ENCODE measurements at places on chromosomes 6 and 20.

DNA sequence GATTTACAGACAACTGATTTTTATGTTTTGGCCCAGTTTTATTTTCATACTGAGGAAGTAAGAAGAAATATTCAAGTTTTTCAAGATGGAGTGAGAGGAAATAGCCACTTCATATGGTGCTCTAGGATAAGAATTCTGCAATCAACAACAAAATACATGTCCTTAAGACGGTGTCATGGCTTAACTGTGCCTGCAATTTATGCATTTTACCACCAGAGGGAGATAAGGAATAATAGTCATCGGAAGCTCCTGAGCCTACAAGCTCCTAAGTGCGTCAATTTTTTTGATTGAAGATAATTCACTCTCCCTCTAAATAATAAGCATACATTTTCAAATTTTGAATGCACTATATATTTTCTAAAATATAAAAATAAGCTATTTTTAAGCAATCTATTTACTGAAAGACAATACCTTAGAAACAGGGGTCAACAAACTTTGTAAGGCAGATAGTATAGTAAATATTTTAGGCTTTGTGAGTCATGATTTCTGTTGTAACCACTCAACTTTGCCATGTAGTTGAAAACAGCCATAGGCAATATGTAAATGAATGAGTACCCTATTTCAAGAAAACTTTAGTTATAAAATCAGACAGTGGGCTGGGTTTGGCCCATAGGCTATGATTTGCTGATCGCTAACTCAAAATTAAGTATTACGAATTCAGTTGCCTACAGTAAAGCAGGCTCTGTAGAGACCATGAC is 230.9 kb upstream of the DTNBP1 start:
- DNase-seq: peak; percentile 25

GRCh38 chr20:37803438-37804307 is 99.3 kb upstream of the VSTM2L start:
- DNase-seq: no peak

DNA sequence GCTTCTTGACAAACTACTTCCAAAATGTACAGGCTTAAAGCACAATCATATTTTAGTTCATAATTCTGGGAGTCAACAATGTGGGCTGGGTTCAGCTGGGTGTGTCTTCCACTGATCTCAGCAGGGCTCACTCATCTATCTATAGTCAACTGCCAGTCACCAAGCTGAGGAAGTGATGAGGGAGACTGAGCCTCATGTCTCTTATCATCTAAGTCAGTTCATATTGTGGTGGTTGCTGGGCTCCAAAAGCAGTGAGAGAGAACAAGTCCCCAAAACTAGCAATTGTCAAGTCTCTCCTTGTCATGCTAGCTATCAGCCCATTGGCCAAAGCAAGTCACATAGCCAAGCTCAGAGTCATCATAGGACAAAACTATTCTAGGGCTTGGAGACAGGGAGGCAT is 465.9 kb upstream of the ARID1B start:
- DNase-seq: no peak

DNA sequence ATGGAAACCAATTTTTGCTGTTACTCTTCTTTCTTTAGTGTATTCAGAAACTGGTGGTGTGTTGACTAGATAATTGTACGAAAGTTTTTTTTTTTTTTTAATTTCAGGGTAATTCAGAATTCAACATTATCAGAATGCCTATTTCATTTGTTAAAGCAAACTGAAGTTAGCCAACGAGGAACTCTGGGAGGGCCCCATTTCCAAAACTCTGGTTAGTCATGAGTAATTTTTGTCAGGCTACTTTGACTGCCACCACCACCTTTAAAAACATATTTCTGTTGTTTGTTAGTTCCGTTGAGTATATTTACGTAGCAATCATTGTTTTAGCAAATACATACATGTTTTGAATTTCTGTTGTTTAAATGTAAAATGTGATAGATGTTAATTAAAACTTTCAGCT is 763 bp downstream of the ZKSCAN8 start:
- peak; percentile 55 for DNase-seq

DNA sequence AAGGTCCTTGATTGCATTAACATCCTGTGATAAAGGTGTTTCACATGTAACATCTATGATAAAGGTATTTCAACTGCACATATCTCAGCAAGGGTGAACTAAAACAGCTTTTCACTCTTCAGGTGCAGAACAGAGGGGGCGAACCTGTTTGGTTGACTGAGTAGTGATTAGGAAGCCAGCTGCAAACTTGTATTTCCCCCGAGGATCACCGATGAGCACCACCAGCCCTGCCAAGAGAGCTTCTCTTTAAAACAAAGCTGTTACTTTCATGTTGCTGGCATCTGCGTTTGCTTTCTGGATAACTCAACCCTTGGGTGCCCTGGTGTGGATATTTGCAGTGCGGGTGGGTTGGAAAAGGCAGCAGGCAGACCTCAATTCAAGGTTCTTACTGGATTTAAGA is 39.6 kb downstream of the JAG1 start:
- DNase-seq: no peak

- DNase-seq: no peak
Measured at GRCh38 chr6:26254724-26255123, 110.3 kb upstream of the BTN3A2 start.

GRCh38 chr6:125717120-125717731 is 32.2 kb upstream of the HEY2 start:
- no peak for DNase-seq

DNA sequence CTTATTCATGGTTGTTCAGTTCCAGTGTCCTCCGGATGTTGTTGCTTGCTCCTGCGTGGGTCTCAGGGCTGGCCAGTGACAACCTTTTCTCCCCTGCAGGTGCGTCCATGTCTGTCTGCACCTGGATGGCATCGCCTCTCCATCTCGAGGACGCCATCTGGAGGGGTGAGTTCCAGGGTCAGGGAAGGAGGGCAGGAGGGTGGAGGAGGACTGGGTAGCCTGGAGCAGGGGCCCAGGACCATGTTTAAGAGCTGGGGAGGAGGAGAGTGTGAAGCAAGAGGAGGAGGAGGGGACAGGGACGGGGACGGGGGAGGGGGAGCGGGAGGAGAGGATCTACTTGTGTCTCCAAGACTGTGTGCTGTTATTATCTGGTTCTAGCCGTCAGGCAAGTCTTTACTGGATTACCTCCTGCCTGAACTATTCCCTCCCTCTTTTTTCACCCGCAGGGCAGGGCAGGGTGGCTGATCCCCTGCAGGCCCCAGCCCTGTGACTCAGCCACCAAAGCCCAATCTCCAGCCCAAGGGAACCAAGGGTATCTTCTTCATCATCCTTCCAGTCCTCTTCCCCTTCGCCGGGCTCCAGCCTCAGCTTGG is 32.2 kb upstream of the TULP1 start:
- DNase-seq: no peak

DNA sequence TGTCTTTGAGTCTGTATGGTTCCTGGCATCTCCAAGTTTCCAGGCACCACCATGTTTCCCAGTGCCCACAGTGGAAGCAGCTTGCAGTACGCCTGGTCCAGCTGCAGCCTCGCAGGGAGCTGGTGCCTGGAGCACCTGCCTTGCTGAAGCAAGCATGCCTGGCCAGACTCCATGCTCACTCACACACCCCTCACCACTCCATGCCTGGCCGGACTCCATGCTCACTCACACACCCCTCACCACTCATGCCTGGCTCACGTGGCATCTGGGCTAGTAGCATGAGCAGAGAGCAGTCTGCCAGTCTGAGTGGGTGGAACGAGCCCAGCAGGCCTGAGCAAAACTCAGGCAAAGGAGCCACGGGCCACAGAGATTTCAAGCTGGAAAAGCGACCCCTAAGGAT is 214.3 kb downstream of the TFAP2C start:
- no peak for DNase-seq

DNA sequence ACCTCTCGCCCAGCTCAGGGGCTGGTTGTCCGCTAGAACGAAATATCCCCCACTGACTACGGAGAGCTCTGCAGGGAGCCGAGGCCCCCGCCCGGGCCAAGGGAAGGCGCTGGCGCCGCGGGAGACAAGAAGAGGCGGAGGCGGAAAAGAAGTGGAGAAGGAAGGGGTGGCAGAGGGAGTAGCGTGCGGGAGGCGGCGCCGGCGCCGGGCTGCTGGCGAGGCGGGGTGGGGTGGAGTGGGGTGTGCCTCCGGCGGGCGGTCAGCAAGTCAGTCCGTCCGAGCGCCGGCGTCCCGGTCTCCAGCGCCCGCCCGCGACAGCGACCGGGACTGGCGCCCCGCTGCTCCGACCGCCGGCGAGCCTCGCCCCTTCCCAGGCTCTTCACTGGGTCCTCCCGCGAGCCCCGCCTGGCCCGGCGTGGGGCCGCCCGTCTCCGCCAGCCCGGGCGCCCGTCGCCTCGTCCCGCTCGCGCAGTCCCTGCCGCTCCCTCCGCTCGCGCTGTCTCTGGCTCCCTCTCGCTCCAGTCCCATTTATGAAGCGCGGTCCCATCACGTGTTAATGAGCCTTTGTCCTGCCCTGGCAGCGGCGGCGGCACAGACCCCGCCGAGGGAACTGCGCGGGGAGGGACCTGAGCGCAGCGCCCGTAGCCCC is at the start of gene CNR1:
TSS of gene CNR1 (minus strand) at position 504 of the 649 bp plus-strand sequence. CDS start 21,073 bp downstream, outside the sequence.
- no peak for DNase-seq

DNA sequence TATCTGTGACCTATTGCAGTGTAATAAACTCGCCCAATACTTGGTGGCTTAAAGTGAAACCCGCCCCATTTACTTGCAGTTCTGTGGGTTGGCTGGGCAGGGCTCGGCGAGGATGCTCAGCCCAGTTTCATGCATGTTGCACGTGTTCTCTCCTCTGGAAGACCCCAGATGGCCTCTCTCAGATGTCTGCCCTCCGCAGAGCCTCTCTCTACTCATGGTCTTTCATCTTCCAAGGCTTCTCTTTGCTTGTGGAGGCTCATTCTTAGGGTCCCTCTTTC is 251.4 kb downstream of the SOD2 start:
- no peak for DNase-seq

GRCh38 chr20:31606804-31607639 is 1.9 kb downstream of the ID1 start:
- DNase-seq: no peak

DNA sequence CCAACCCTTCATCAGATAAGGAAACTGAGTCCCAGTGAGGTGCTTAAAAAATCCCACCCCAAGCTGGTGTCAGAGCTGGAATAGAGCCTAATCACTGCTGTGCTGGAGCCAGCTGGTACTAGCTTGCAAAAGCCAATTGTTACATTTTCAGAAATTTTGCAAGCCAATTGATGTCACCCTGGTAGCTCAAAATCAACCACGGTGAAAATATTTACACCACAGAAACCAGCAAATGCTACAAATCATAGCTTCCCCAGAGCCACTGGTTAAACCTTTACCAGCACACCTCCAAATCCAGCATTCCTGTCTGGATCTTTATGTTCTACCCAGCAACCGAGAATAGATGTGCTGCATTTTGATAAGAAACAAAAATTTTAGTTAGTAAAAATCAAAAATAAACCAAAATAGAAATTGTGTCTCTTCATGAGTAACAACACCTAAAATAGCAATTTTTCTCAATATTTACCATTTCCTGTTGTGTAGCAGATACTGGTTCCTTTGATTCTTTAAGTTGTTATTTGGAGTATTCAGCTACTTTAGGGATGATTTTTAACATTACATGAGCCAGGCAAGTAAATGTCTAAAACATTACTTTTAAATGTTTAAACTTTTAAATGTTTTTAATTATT is 7.2 kb upstream of the LCA5 start:
- DNase-seq: no peak

DNA sequence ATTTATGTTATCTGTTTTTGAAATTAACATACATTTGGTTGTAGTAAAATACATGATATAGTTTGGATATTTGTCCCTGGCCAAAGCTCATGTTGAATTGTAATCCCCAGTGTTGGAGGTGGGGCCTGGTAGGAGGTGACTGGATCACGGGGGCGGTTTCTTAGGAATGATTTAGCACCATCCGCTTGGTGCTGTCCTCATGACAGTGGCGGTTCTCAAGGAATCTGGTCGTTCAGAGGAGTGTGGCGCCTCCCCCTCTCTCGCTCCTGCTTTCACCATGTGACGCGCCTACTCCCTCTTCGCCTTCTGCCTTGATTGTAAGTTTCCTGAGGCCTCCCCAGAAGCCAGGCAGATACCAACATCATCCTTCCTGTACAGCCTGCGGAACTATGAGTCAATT is 29.0 kb downstream of the CTCFL start:
- DNase-seq: no peak

- no peak for DNase-seq
Measured at GRCh38 chr6:18513253-18513798, 126.2 kb downstream of the RNF144B start.

GRCh38 chr6:63565727-63566596 is 6.3 kb upstream of the LOC128125822 start:
- no peak for DNase-seq

DNA sequence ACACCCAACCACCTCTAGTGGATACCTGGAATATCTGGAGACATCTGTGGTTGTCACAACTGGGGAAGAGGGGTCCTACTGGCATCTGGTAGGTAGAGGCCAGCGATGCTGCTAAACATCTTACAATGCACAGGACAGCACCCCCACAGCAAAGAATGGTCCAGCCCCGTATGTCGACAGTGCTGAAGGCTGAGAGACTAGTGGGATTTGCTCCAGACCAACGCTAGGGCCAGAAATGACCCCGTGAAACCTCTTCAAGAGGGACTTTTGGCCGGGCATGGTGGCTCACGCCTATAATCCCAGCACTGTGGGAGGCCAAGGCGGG is 7.2 kb downstream of the PREX1 start:
- no peak for DNase-seq

DNA sequence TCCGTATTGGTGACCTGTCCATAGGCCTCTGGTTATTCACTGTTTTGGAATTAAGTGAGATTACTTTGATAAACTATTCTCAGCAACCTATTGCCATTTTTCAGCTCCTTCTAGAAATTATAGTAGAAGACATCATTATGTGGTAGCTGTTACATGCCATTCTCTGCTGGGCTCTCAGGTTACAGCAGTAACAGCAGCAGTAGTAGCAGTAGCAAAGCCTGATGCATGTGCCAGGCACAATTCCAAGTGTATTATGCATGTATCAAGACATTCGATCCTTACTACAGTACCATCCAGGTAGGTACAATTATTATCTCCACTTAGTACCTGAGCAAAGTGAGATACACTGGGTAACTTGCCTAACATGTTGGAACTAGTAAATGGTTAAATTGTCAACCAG is 74.3 kb downstream of the RPS12 start:
- no peak for DNase-seq
